ENCODE measurements at places on chromosomes 13 and 19. TPM values are rescaled to one million over a fixed set of nuclear protein-coding genes. Genes with fewer than 3 reads are reported as not detected.
A peak's percentile ranks its signal among the peaks of the same experiment; 100 is the strongest.

KLHL1 gene
- not detected for total RNA-seq

KMT2B gene
- total RNA-seq = 16.0 TPM

PRKD2 gene
- total RNA-seq = 14.9 TPM

WTIP gene
- 35.4 TPM for total RNA-seq

DIRAS1 gene
- 2.7 TPM for total RNA-seq

DNA sequence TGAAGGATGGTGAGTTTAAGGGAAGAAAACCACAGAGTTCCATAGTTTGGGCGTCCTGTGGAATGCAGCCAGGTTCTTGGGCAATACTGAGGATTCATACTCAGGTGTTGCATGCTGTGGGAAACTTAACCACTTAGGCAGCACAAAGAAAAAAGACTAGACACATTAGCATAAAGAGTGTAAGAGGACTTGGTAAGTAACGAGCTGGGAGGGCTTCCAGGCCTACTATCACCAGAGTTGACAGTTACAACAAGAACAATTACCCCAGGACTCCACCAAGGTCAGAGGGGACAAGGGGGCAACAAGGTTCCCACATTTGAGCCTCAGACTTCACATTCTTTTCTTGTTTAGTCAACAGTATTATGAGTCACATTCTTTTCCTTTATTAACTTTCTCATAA is 33.2 kb downstream of the KCTD12 start:
- H3K27me3 ChIP-seq = no peaks in the 10 kb centered on the region
- H3K4me3 ChIP-seq = no peak overlapping the region
- no peaks in the 10 kb centered on the region for H3K4me1 ChIP-seq
- DNase-seq = no peak

GRCh38 chr13:112891477-112892401 is 77.3 kb upstream of the MCF2L start:
- peak overlapping the region; percentile 97 for H3K27ac ChIP-seq
- H3K27me3 ChIP-seq = peaks cover 8% of the 10 kb centered on the region
- peak overlapping the region; percentile 33 for H3K4me3 ChIP-seq
- H3K4me1 ChIP-seq = peaks cover 50% of the 10 kb centered on the region
- no peaks in the 10 kb centered on the region for H3K36me3 ChIP-seq

DNA sequence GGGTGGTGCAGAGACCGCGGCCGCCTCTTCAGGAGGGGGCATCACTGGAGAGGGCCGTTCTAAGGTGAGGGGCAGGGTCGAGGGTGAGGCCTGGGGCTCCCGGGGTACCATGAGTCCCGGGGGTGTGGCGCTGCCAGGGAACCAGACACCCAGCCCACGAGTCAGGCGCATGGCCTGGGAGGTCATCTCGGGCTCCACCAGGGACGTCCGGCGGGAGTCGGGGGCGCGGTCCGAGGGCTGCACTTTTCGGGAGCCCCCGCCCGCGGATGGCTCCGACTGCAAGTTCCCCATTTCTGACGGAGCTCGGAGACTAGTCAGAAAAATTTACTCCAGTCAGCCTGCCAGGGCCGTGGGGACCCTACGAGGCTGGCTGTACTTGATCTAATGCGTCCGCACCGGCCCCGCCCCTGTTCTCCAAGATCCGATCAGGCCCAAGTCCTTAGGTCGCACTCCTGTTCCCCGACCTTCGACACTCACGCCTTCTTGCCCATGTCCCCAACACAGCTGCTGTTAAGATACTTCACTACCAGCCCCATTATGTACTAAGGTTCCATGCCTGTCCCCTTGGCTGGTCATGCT is 774 bp downstream of the GGN start:
- no peak for DNase-seq
- peak overlapping the region; percentile 75 for H3K4me3 ChIP-seq

GRCh38 chr19:6108721-6109633 is 1.3 kb downstream of the RFX2 start:
- DNase-seq = peak; percentile 57
- H3K4me3 ChIP-seq = peak overlapping the region; percentile 62
- H3K36me3 ChIP-seq = no peaks in the 10 kb centered on the region

GRCh38 chr13:93473441-93474270 is 247.0 kb downstream of the GPC6 start:
- no peak for DNase-seq
- no peak overlapping the region for H3K4me3 ChIP-seq
- H3K4me1 ChIP-seq = no peaks in the 10 kb centered on the region
- no peaks in the 10 kb centered on the region for H3K36me3 ChIP-seq
- no peaks in the 10 kb centered on the region for H3K27me3 ChIP-seq
- no peak overlapping the region for H3K27ac ChIP-seq

DNA sequence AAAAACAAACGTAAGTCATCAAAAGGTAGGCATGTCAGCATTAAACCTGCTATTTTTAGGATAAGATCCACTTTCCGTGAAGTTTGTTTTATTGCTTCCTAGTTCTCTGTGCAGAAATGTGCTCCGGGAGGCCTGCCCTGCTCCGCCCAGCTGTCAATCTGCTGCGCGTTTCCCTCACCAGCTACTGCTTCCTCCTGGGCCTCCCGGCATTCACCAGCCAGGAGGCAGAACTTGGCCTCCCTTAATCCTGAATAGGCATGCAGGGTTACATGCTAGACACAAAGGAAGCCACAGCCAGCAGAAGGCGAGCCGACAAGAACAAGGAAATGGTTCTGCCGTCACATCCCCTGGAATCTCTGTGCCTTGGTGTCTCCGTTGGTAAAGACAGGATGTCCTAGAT is 386.2 kb downstream of the IRS2 start:
- DNase-seq = no peak
- H3K4me3 ChIP-seq = no peak overlapping the region
- no peaks in the 10 kb centered on the region for H3K36me3 ChIP-seq
- H3K27me3 ChIP-seq = no peaks in the 10 kb centered on the region

- H3K4me3 ChIP-seq = no peak overlapping the region
- H3K36me3 ChIP-seq = no peaks in the 10 kb centered on the region
- H3K27me3 ChIP-seq = no peaks in the 10 kb centered on the region
Observed at GRCh38 chr13:51879133-51879532, 17.4 kb downstream of the CCDC70 start.

GRCh38 chr19:23415561-23416191 is 20.4 kb upstream of the ZNF91 start:
- no peaks in the 10 kb centered on the region for H3K36me3 ChIP-seq
- H3K27me3 ChIP-seq = no peaks in the 10 kb centered on the region
- peak overlapping the region; percentile 87 for H3K27ac ChIP-seq

DNA sequence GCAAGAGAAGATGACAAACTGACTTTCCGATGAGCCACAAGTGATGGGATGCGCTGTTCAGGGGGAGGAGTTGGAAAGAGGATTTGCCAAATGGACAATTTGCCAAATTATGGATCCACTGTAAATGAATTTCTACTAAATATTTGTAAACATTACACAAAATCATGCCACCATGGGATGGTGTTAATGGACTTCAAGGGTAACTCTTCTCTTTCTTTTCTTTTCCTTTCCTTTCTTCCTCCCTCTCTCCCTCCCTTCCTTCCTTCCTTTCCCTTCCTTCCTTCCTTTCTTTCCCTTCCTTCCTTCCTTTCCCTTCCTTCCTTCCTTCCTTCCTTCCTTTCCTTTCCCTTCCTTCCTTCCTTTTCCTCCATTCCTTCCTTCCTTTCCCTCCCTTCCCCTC is 76.0 kb upstream of the PEG3 start:
- no peaks in the 10 kb centered on the region for H3K36me3 ChIP-seq
- H3K27me3 ChIP-seq = no peaks in the 10 kb centered on the region
- no peaks in the 10 kb centered on the region for H3K4me1 ChIP-seq
- DNase-seq = no peak
- no peak overlapping the region for H3K27ac ChIP-seq

- H3K36me3 ChIP-seq = no peaks in the 10 kb centered on the region
- no peak for DNase-seq
- H3K27ac ChIP-seq = no peak overlapping the region
- no peaks in the 10 kb centered on the region for H3K4me1 ChIP-seq
Observed at GRCh38 chr13:73954808-73955207, 179.4 kb downstream of the KLF12 start.

DNA sequence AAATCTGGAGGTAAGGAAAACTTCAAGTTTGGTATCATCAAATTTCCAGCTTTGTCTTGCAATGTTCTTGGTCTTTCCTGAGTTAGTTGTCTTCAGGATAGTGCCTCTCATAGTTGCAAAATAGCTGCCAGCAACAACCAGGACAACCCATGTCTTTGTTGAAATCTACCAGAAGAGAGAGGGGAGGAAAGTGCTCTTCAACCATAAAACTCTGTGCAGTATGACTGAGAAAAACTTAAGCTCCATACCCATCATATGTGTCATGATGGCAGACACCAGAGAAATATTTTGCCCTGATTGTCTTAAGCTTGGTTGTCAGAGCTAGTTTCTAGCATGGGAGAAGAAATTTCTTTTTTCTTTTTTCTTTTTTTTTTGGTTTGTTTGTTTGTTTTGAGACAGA is 103.3 kb downstream of the SPRY2 start:
- H3K27me3 ChIP-seq = no peaks in the 10 kb centered on the region

GRCh38 chr19:56271151-56271550 is 1.4 kb upstream of the EDDM13 start:
- H3K36me3 ChIP-seq = no peaks in the 10 kb centered on the region
- H3K4me3 ChIP-seq = no peak overlapping the region
- DNase-seq = no peak

DNA sequence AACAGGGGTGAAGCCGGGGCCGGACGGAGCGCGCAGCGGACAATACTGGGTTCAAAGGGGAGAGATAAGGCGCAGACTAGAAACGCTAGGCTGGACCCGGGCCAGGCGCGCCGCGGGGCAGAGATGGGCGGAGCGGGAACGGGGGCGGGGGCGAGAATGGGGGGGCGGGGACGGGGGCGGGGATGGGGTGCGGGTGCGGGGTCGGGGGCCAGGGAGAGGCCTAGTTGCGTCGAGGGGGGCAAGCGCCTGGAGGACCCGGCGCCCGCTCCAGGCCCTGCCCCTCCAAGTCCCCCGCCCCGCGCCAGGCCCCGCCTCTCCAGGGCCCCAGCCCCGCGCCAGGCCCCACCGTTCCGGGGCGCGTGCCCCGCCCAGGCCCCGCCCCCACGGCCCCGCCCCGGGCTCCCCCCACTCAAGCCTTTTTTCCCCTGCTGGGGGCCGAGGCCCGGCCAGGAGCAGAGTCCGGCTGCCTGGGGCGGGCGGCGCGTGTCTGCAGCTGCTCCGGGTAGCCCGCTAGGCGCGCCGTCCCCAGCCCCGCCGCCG is at the start of gene CERS4:
CERS4 (plus strand) TSS at position 449 of the 540 bp plus-strand sequence. CDS start 41,707 bp downstream, outside the sequence.
- DNase-seq = peak; percentile 97
- peak within 1 kb of the TSS; percentile 6 for H3K27ac ChIP-seq
- H3K27me3 ChIP-seq = no peaks in the 10 kb centered on the region
- no peaks in the 10 kb centered on the region for H3K36me3 ChIP-seq
- H3K4me3 ChIP-seq = peak within 1 kb of the TSS; percentile 71

DNA sequence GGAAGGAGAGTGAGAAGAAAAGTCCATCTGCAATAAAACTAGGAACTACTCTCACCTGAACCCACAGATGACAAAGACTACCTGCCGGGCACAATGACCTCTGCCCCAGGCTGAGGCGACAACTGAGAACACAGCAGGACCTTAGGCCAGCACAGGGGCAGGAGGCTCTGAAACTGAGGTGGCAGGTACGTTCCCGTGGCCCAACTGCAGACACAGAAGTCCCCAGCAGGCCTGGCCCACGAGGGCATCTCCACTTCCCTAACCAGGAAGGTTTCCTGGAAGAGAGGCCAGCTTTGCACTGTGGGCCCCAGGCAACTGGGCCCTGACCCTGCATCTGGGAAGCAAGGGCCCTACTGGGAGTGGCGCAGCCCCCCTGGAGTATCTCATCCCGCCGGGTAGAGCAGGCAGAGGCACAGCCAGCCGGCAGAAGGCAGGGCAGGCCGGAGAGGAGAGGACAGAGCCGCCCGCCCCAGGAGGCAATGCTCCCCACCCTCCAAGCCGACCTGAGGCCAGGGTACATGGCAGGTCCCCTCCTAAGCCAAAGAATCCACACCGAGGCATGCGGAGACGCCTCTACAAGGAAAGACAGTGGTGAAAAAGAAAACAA is 32.7 kb downstream of the STK24 start:
- H3K27ac ChIP-seq = peak overlapping the region; percentile 44
- H3K36me3 ChIP-seq = no peaks in the 10 kb centered on the region
- no peak overlapping the region for H3K4me3 ChIP-seq
- no peak for DNase-seq

DNA sequence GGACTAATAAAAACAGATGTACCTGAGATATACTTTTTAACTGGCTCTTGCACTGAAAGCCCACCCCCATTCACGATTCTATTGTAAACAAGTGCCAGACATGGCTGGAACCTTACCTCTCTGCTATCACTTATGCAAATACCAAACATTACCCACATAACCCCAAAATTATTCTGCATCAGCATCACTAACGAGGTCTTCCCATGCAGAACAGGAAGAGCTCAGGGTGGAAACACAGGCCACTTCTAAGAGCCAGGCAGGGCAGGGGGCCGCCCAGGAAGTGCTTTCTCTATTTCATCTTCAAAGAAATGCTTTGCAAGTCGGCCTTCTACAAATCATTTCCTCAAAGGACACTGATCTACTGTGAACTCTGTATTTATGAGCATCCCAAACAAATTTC is 7.3 kb downstream of the IRS2 start:
- peaks cover 43% of the 10 kb centered on the region for H3K4me1 ChIP-seq
- DNase-seq = no peak

DNA sequence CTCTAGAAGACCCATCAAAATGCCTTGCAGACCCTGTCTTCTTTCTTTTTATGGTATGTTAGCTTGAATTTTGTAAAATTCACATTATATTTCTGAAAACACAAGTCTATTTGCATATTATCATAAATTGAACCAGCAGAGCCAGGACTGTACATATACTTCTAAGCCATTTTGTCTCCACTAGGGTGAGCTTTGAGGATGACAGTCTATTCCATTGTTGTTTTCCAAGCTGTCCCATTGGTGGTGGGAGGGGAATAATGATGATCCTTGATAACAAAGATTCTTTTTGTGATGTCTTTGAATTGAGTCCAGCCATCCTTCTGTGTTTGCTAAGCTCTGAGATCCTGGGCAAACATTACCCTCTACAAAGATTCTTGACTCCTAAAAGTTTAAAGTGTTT is 359.3 kb upstream of the PCDH20 start:
- no peak overlapping the region for H3K27ac ChIP-seq
- peaks cover 25% of the 10 kb centered on the region for H3K4me1 ChIP-seq
- DNase-seq = no peak
- no peak overlapping the region for H3K4me3 ChIP-seq
